ENCODE measurements at places on chromosomes 2 and 18.

- no peak for DNase-seq
Observed at GRCh38 chr2:159186462-159186861, 100.0 kb downstream of the WDSUB1 start.

DNA sequence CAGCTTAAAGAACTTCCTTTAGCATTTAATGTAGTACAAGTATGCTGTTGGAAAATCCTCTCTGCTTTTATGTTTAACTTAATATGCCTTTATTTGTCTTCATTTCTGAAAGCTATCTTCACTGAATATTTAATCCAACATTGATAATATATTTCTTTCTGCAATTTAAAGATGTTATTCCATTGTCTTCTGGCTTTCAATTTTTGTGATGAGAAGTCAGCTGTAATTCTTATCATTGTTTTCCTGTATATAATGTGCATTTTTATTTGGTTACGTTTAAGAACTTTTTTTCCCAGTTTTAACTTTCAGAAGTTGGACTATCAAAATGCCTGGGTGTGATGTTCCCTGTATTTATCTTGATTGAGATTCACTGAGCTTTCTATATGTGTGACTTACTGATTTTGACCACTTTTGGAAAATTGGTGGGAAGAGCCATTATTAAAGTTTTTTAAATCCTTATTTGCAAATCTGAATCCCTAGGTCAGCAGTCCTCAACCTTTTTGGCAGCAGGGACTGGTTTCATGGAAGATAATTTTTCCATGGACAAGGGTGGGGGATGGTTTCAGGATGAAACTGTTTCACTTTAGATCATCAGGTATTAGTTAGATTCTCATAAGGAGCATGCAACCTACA is 241.0 kb downstream of the TNS1 start:
- DNase-seq: no peak

- DNase-seq: no peak
Observed at GRCh38 chr2:194870974-194871535, 786.0 kb upstream of the SLC39A10 start.

GRCh38 chr2:15040429-15041084 is 408.0 kb downstream of the LRATD1 start:
- no peak for DNase-seq

DNA sequence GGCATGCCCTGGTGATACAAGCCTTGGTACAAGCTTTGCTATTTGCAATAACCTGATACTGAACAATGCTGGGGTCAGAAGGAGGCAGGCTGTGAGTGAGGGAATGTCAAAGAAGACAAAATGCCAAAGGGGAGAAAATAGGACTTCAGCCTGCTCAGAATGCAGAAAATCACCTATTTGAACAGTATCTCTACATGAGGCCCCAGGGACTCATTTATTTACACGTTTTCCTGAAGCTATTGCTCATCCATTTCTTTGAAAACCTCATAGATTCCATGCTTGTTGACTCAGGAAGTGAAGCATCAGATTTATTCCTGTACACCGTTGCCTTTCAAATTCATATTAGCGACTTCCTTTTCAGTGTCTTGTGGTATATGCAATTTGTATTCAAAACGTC is 69.4 kb upstream of the CBLN2 start:
- no peak for DNase-seq

DNA sequence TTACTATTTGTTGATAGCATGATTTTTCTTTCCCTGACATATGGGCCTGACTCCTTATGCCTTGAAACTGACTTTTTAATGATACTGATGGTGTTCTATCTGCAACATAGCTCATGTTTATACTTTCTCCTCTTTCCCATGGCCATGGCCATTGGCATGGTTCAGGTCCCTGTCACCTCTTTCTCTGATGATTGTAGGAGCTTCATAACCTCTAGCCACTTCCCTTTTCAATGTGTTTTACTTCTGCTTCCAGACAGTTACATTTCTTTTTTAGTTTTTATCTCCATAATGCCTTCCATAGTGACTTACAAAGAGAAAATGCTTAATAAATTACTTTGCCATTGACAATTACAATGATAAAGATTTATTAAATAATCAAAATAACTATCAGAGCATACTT is 177.9 kb upstream of the SETBP1 start:
- DNase-seq: peak; percentile 15

DNA sequence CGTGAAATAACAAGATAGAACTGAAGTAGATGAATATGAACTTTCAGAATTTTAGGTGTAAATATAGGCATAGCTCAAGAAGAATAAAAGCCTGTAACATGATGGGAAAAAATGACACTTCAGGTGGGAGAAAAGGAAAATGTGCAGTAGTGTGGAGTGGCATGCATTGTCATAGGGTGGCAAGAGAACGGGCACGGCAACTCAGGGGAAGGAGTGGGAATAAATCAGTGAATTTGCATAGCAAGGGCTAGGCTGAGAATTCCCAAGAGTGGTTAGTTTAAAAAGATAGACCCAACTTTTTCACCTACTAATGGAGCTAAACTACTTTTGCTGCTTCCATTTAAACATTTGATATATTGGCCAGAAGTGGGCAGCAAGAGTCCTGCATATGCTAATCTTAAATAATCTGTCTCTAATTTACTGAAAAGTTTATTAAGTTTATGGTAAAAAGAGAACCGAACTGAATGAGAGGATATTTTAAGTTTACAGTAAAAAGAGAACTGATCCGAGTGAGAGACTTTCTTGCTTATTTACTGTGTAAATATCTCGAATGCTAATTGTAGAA is 228.1 kb downstream of the CTNNA2 start:
- no peak for DNase-seq

DNA sequence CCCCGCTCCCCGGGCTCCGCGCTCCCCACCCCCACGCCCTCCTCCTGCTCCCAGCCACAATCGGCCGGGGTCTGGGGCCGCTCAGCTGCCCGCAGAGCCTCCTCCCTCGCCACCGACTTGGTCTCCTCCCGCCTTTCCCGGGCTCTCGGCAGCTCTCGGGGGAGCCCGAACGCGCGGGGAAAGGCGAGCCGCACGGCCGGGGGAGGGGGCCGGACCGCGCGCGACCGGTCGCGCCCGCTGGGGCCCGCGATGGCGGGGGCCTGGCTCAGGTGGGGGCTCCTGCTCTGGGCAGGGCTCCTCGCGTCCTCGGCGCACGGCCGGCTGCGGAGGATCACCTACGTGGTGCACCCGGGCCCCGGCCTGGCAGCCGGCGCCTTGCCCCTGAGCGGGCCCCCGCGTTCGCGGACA is 327 bp downstream of the LTBP1 start:
- DNase-seq: no peak

DNA sequence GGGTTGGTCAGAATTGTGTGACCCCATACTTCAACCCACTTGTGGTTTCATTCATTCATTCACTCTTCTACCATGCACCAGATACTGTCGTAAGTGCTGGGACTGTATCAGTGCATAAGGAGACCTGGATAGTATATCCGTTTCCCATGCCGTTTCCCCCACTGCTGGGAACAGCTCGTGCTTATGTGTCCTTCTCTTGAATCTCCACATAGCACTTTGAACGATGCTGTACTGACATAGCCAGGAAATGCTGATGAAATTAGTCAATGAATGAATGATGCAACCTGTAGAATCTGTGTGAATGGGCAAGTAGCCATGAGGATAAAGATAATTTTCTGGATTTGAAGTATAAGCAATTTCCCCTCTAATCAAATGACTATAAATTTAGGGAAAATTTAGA is 276.1 kb downstream of the BCL2 start:
- no peak for DNase-seq

DNA sequence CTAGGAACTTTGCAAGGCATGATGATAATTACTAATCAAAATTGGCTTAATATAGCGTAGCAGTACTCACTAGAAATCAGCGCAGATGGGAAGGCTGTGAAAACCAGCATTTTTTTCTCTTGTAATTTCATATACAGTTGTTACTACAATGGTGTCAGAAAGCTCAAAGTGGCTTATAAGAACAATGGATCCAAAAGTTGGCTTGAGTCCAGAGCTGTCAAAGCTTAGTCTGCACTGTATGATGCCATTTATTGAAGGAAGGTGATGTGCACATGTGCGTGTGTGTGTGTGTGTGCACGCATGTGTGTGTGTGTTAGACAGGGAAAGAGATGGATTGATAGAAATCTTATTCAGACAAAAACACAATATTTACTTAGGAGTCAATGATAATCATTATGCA is 341.3 kb downstream of the TGIF1 start:
- no peak for DNase-seq

- DNase-seq: peak; percentile 59
Observed at GRCh38 chr2:42193722-42194187, 24.6 kb downstream of the EML4 start.

- no peak for DNase-seq
Observed at GRCh38 chr2:180927030-180927686, 53.2 kb upstream of the UBE2E3 start.

- DNase-seq: no peak
Observed at GRCh38 chr2:224915136-224915535, 127.1 kb downstream of the DOCK10 start.

- DNase-seq: no peak
Observed at GRCh38 chr2:237235383-237236095, 149.8 kb downstream of the COPS8 start.

- no peak for DNase-seq
Observed at GRCh38 chr2:56018267-56018666, 94.7 kb upstream of the EFEMP1 start.

Measured in inflammatory macrophage treated with lipopolysaccharide for 1 hour (primary cell).